ENCODE measurements at places on chromosomes 4 and X.

DNA sequence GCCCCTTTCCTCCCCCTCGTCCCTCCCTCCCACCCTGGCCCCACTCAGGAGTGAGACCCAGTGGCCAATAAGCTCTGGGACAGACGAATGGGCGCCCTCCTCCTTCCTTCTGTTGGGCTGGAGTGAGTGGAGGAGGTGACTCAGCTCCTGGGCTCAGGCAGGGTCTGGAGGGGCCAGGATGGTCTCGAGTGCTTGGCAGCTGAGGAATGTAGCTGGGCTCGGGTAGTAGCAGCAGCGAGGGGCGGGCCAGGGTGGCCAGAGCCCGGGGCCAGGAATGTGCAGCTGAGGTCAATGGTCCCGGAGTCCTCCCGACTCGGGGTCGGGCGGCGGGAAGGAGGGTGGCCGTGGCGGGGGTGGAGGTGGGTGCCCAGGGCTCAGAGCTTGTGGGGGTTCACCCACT, 15.0 kb downstream of the G6PD start:
- no peak for DNase-seq

- peak; percentile 38 for DNase-seq
These were observed 340.9 kb upstream of the CTSO start for GRCh38 chr4:156294577-156294976.

GRCh38 chrX:136623396-136623795, 24.6 kb upstream of the CD40LG start:
- no peak for DNase-seq

GRCh38 chr4:14000091-14000814, 372.7 kb upstream of the BOD1L1 start:
- no peak for DNase-seq

DNA sequence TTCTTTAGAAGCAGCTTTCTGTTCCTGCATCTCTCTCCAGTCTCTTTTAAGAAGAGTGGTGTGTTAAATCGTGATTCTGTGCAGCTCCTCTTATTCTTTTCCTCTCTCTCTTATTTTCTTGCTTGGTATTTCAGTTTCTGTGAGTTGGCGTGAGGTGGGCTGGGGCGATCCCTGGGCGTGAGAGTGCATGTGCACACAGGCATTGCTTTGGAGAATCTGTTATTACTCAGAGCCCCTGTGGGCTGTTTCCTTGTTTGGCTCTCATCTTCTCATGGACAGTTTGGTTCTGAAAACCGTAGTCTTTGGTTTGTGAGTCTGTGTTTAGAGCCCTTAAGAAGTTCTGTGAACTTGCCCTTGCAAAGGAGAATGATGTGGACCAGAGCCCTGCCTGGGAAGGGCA, 97.2 kb upstream of the CLNK start:
- no peak for DNase-seq

DNA sequence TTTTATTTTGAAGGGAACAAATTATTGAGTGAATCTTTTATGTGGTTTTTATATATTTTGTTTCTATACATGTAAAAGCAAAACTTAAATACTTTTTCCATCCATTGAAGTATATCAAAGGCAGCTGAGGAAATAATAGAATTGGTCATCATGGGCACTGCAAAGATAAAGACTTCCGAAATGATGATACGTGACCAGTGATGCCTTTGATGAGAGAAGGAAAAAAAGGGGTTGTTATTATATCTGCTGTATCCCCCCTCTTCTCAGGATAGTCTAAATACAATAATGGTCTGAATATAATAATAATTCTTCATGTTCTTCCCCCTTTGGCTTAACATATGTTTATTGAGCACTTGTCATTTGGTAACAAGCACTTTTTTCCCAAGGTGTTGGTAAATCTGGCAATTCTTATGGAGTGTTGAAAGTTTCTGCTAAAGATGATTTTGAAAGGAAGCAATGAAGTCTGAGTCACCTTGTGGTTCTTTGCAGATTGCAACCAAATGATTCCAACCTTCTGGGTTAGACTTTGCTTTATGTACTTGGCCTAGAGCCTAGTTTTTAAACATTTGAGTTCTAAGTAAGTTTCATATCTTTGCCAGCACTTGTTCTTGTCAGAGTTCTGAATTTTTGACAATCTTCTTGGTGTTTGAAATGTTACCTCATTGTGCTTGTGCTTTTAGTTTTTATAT, 60.8 kb downstream of the USP9X start:
- no peak for DNase-seq

DNA sequence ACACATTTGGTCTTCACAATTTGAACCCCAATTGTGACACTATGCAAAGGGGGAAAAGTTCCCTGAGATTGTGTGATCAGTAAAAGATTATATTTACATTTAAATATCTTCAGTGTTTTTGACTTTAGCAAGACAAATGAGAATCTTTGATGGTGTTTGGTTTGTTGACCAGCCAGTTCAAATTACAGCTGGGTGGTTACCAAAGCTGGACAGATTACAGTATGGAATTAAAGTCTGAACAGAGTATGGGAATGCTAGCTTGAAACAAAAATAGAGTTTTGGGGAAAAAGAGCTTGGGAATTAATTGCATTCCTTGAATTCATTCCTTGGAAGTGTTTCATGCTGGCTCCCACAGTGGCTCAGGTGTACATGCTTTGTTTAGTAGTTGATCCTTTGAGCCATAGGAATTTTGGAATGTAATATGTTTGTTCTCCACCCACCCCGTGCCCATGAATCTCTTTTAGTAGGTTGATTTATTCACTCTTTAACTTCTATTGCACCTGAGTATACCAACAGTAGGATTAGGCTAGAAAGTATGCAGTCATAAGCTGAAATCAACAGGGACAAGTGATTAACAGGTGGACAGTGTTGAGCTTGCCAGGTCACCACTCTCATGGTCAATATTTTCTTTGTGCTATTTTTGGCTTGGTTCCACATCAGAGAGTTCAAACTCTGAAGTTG, 81.1 kb upstream of the HELT start:
- no peak for DNase-seq

GRCh38 chr4:184548648-184549341, 74.4 kb upstream of the IRF2 start:
- no peak for DNase-seq

DNA sequence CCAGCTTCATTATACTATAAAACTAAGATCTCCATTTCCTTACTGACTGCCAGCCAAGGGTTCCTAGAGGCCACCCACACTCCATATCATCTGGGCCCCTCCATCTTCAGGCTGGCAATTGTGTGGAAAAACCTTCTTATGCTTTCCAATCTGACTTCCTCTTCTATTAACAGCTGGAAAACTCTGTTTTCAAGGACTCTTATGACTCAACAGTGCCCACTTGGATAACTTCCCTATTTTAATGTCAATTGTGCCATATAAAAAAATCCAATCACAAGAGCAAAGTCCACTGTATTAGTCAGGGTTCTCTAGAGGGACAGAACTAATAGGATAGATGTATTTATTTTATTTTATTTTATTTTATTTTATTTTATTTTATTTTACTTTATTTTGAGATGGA, 41.0 kb upstream of the CPEB2 start:
- no peak for DNase-seq

- no peak for DNase-seq
These were observed 259.5 kb upstream of the BOD1L1 start for GRCh38 chr4:13887010-13887409.

- DNase-seq, result no peak
These were observed 2.2 kb upstream of the DCUN1D4 start for GRCh38 chr4:51840781-51841180.

DNA sequence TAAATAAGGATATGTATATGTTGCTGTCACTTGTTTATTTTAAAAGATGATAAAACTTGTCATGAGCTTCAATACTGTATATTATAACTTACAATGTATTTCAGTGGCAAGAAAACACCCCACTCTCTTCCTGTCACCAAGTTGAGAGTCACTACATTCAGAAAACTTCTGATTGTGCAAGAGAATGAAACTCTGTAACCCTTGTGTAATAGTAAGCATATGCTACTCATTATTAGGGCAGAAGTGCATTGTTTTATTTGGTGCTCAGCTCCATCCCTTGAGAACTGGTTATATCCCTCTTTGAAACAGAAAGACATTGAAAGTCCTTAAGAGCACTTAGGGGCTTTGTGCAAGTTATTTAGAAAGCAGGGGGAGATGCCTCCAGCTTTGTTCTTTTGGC, 594.5 kb downstream of the ARAP2 start:
- no peak for DNase-seq

DNA sequence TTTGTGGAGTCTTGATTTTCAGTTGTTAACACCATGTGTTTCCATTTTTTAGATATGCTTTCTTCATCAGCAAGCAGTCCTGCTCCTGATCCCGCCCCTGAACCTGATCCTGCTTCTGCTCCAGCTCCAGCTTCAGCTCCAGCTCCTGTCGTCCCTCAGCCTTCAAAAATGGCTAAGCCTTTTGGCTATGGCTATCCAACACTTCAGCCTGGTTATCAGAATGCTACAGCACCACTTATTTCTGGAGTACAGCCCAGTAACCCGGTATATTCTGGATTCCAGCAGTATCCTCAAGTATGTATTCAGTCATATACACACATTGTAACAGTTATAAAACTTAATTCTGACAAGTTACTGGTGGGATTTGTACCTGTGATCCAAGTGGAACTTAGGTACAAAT, 60.9 kb downstream of the SEC24B start:
- no peak for DNase-seq

DNA sequence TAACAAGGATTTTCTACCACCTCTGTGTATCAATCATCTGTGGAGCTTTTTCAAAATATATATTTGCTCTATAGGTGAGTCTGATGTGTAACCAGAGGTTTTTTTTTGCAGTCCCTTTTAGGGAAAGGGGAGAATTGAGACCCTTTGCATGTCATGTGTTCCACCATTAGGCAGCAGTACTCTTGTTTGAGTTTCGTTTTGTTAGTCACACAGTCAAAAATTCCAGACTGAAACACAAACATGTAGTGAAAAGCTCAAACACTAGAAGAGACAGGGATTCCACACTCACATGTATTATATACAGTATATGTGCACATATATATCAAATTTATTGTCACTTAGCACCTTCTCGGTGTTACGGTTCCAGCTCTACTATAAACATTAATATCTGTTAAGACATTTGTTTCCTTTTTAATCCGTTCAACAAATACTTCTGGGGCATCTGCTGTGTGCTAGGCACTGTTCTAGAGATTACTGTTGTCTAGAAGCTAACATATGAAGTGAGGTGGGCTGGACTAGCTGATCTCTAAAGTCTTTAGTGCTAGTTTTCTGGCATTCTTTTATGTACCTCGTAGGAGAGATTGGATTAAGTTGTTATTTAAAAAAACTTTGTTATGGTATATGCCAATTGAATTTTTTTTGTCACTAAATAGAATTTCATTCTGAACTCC, 5.5 kb downstream of the USP9X start:
- no peak for DNase-seq

- no peak for DNase-seq
These were observed 71.5 kb upstream of the MXD4 start for GRCh38 chr4:2333356-2333841.

- DNase-seq, result no peak
These were observed 492.1 kb downstream of the IL15 start for GRCh38 chr4:142128529-142128928.

GRCh38 chr4:31748382-31748781, 1028.2 kb downstream of the PCDH7 start:
- no peak for DNase-seq

GRCh38 chr4:93461541-93461940, 367.0 kb upstream of the ATOH1 start:
- DNase-seq, result no peak

- no peak for DNase-seq
These were observed 601 bp upstream of the TCEANC start for GRCh38 chrX:13652287-13652793.

- peak; percentile 22 for DNase-seq
These were observed 168.9 kb downstream of the ZNF674 start for GRCh38 chrX:46376246-46376885.

DNA sequence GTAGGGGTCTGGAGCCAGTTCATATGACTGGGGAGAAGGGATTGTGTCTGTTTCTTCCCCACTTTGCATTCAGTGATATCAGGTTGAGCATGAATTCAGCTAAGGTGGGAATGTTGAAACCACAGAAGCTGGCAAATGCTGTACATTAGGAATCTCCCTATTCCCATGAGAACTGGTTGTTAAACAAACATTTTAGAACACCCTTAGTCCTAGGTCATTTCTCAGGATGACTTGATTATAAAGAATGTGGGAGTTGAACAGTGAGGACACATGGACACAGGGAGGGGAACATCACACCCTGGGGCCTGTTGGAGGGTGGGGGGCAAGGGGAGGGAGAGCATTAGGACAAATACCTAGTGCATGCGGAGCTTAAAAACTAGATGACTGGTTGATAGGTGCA, 62.6 kb upstream of the LIMCH1 start:
- no peak for DNase-seq

GRCh38 chrX:48589482-48590162, 7.7 kb upstream of the WDR13 start:
- DNase-seq, result no peak

DNA sequence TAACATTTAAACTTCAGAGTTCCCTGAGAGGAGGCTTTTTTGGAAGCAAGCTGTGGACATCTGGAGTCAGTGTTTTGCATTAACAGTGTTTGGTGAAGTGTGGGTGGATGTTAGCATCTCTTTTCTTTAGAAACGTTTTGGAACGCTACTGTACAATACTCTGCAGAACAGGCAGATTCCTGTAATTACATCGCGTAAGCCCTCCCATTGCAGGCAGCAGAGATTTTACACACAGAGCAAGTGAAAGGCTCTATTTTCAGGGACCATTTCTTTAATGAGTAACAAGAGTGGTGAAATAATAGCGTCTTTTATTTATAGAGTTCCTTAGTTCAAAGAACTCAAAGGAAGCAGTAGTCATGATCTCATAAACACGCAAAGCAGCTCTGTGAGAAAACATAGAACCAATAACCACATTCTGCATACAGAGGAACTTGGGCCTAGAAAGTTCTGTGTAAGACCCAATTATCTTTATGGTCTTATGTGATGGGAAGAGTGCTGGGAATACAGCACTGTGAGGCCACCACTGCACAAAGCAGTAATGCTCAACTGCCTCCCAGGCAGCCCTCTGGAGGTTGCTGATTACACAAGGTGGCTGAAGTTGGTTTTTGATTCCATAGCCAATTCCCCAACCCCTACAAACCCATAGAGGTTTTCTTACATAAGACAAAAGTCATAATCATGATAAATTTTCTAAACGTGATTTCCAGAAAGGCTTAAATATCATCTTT, 298.7 kb upstream of the EPHA5 start:
- DNase-seq, result no peak

DNA sequence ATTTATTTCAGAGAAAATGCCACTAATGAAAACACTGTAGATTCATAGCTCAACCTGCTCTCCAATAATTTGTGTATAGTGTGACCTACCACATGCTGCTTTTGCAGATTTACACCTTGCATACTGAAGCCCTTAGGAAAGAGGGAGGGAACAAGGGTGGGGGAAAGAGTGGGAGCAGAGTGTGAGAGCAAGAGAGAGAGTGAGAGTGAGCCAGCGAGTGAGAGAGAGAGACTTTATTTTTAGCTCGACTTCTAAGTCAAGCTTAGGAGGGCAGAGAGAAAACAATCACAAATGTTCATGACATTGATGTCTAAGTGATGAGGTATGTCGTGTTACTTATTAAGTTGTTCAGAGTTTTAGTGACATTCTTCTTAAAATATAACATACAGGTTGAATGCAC, 112.5 kb upstream of the HAND2 start:
- no peak for DNase-seq

GRCh38 chr4:159070742-159071141, 32.1 kb upstream of the RAPGEF2 start:
- DNase-seq, result no peak

- DNase-seq, result no peak
These were observed 52.5 kb downstream of the HMGB2 start for GRCh38 chr4:173281406-173282255.
